Hematopoietic multipotent progenitor cell treated with erythropoietin and hydrocortisone succinate and interleukin-3 and kit ligand, for 15 days (in vitro differentiated cells): ENCODE measurements at places on chromosomes 13 and 19.

- no peak for DNase-seq
Observed at GRCh38 chr13:50707628-50708027, 135.9 kb downstream of the DLEU7 start.

GRCh38 chr13:74115133-74115532, 19.1 kb downstream of the KLF12 start:
- DNase-seq: no peak

- DNase-seq: no peak
Observed at GRCh38 chr19:13463296-13463695, 43.0 kb downstream of the CACNA1A start.

DNA sequence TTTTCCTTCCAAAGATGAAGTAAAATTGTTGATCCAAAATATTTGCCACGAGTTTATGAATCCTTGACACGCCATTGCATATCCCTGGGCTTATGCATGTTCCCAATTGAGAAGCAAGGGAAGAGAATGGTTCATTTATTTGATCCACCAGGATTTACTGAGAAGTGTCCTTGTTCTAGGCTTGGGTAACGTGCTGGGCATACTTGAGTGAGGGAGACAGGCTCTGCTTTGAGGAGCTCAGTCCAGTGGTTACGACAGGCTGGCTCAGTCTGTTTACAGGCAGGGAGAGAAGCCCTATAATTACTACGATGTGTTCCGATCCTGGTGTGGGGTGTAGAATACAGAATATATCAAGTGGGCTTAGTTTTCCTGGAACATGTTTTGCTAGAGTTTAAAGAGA, 6.3 kb upstream of the PNMA8C start:
- DNase-seq: no peak

DNA sequence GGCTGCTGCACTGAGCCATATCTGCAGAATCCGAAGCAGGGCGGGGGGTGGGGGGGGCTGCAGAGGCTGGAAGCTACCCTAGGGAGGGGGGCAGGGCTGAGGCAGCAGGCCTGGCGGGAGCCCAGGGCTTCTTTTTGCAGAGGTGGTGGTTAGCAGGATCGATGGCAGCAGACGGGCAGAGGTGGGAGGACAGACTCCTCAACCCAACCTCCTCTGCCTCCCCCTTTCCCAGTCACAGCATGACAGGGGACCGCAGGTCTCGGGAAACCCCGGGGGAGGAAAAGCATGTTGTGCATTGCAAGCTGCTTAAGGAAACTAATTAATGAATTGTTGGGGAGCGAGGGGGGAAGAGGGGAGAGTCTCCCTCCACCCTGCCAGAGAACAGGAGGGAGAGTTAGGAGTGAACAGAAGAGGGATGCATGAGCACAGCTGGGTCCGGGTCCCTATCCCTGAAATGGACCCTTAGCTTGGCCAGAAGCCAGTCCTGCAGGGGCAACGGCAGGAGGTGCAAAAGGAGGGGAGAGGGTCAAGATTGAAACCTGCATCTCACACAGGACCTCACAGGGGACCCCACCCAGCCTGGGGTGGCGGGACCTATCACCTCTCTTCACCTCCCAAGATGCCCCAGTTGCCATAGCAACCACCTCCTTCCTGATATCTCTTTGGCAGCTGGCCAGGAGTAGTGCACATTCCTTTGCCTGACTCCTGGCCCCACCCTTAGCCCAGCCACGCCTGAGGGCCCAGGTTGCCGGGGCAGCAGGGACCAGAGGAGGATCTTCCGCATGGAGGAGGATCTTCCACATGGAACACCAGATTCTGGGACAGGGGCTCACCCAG, 1.8 kb downstream of the FXYD7 start:
- DNase-seq: peak; percentile 46

DNA sequence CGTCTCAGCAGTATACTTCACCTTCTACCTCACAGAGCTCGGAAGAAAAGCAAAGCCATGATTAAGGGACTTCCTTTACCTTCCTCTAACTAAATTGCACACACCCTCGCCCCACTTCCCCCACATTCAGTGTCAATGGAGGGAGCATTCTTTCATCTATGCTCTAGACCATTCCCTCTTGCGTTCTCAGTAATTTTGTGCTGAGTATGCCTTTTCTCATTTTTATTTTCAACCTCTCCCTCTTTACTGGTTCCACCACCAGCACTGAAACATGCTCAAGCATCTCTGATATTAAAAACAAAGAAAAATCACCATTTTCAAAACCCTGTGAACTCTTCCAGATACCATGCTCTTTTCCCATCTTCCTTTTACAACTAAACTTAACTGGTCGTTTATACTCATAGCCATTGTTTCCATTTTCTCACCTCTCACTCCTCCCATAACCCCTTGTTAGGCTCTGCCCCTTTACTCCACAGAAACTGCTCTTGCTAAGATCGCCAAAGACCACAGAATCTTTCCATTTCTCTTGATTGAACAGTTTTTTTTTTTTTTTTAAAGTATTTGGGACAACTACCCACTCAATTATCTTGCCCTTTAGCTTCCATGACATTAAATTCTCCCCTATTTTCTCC, 32.4 kb downstream of the SERPINE3 start:
- DNase-seq: no peak

DNA sequence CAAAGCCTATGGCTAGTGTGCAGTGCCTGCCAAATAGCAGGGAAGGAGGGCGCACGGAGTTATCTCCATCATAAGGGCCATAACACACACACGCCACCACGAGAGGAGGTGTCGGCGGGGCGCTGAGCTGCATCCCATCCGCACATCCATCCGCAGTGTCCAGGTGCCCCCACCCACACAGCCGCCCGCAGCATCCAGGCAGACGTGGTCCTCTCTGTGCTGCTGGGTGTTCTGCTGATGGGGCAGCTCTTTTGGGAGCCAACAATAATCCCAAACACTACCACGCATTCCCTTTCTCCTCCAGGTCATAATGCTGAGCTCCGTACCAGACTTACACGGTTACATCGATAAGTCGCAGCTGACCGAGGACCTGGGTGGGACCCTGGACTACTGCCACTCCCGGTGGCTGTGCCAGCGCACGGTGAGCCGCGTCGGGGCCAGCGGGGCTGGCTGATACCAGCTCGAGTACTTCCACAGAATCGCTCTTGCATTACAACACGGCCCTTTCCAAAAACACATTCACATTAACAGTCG, 41.5 kb upstream of the F7 start:
- no peak for DNase-seq

- DNase-seq: no peak
Observed at GRCh38 chr19:44702551-44703176, 3.7 kb downstream of the CEACAM16 start.

GRCh38 chr19:4573682-4574081, 14.2 kb upstream of the SEMA6B start:
- no peak for DNase-seq

DNA sequence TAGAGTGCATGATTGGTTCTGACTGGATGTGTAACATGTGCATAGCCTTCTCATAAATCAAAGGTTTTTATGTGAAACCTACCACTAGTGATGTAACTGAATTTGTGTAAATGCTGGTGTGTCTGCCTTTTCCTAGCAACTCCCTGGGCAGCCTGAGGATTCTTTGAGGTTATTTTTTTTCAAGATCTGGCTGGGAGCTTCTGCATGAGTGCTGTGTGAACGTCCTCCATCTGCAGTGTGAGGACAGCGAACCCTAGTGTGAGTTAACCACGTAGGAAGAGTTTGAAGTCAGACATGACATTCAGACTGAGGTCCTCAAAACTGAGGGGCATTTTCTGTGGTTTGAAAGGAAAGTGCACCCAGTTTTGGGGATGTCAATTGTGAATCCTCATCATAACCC, 39.9 kb downstream of the DPRX start:
- no peak for DNase-seq

DNA sequence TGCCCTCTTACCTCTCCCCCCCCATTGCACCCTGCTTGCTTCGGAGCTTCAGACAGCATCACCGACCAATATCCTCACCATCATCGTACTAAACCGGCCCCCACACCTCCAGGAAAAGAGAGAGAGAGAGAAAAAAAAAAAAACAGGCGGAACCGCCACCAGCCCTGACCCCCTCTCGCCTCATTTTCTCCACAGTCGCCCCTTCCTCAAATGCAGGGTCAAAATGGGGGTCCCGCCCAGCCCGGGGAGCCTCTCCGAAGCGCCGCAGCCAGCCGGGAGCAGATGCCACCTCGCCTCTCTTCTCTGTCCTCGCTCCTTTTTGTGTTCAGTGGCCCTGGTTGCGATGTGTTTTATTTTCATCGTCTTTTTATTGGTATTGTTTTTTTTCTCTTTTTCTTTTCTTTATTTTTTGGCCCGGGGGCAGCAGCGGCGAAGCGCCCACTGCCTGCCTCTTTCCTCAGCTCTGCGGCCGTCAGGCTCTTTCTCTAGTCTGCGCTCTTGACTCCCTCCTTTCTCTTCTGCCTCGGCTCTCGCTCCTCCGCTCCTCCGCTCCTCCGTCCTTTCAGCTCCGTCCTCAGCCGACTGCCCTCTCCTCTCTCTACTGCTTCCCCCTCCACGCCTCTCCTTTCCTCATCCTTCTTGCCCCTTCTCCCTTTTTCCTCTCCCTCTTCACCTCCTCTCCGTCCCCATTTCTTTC, 41.4 kb downstream of the DEDD2 start:
- no peak for DNase-seq

DNA sequence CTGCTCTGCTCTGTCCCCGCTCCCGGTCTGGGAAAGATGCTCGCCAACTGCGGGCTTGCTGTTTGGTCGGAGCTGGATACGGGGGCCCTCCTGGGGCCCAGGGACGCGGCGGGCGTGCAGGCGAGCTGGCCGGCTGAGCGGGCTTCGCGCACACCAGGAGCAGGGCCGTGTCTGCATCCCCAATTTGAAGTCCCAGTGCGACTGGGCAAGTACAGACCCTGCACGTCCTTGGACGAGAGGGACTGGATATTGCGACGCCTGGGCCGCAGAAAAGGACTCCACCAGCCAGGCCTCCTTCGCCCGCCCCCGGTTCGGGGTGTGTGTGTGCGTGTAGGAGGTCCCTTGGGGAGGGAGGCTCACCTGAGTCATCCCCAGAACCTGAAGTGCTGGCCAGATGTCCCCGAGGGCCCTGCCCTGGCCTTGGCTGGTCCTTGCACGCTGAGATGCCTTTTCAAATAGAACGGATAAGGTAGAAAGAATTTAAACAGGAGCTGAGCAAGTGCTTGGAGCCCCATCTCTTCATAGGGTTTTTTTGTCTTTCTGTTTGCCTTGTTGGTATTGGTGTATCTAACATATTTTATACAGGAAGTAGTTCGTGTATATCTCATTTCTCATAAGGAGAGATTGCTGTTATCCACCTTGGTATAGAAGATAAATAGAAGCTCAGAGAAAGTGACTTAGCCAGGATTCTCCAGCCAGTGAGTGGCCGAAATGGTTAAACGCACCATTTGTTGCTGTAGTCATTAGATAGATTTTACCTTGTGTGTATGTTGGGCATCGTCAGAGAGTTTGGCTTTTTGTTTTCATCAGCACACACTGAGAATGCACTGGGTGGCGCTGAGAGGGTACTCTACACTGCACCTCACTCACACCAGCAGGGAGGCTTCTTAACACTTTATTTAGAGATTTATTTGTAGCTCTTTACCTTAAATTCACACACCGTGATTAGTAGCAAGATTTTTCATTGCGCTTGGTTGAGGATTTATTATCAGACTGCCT, 1.1 kb downstream of the NAXD start:
- DNase-seq: peak; percentile 20

DNA sequence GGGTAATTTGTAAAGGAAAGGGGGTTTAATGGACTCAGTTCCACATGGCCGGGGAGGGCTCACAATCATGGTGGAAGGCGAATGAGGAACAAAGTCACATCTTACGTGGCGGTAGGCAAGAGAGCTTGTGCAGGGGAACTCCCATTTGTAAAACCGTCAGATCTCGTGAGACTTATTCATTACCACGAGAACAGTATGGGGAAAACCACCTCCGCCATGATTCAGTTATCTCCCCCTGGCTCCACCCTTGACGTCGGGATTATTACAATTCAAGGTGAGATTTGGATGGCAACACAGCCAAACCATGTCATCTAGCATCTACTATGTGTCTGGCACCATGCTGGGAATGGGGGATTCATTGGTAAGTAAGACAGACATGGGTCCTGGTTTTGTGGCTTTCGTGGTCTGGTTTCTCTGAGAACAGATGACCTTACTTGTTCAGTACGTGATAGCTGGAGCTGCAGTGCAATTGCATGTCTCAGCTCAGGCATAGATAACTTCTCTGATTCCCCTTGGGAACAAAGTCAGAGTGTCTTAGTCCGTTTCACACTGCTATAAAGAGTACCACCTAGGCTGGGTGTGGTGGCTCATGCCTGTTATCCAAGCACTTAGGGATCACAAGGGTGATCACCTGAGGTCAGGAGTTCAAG, 8.3 kb downstream of the ZNF554 start:
- no peak for DNase-seq

DNA sequence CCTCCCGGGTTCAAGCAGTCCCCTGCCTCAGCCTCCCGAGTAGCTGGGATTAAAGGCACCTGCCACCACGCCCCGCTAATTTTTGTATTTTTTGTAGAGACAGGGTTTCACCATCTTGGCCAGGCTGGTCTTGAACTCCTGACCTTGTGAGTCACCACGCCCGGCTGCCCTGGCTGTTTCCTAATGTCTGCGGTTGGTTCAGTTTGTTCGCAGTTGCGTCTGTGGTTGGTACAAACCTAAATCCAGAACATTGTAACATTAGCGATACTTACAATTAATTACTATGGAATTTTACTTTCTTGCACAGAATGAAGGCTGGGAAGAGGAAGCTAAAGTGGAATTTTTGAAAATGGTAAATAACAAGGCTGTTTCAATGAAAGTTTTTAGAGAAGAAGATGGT, 38.1 kb downstream of the RNF17 start:
- no peak for DNase-seq
